ENCODE measurements at places on chromosomes 6 and 20. TPM values are rescaled to one million over a fixed set of nuclear protein-coding genes. Genes with fewer than 3 reads are reported as not detected.

The SPTLC3 gene
- 9.7 TPM for polyA plus RNA-seq

- no peak for DNase-seq
Measured at GRCh38 chr6:108732091-108732870, 115.9 kb upstream of the ARMC2 start.

- DNase-seq: no peak
Measured at GRCh38 chr20:33773412-33774089, 37.6 kb upstream of the CHMP4B start.

- no peak for DNase-seq
Measured at GRCh38 chr6:83735461-83735860, 26.6 kb upstream of the SNAP91 start.

The RBPJL gene
- not detected for polyA plus RNA-seq

DNA sequence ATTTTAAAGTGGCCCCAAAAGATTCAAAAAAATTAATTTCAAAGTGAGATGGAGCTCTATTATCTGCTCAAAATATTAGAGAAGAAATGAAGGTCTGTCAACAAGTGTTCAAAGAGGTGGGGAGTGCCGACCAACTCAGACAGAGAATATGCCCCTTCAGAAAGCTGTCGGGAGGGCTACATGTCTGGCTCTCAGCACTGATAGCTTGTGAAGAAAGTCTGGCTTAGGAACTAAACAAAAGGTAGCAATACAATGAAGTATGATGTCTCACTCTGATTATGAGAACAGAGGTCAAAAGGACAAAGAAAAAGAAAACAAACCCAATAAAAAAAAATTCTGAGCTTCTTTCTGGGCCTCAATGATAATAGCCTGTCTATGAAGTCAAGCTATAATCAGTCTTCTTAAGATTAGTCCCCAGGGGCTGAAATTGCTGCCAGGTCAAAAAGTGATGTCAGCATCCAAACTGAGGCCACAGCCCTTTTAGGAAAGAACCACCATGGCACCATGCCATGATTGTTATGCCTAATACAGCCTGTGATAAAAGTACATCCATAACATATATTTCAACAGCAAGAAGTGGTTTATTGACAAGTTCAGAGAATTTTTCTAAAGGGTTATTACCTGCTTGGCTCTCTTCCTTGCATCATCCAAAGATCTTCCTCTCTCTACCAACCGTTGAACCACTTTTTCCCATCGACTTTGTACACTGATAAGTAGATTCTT lies 150.9 kb downstream of the DST start:
- DNase-seq: no peak

- no peak for DNase-seq
Measured at GRCh38 chr6:159557031-159557430, 136.0 kb downstream of the SOD2 start.

DNA sequence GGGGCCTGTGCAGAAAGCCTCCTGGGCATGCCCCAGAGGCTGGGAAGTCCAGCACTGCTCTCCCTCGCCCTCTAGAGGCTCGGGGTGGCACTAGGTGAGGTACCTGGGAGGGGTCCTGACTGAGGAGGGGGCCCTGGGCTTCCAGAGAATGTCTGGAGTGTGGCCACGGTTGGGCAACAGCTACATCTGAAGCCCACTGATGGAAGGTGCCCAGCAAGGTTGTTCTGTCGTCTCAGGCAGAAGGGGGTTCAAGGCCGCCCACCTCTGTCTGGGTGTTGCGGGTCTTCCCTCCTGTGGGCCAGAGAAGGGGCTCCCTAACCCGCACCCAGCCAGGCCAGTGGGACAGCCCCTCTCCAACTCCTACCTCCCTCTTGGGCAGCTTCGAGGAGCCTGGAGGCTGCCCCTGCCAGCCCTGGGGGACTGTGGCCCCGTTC lies 11.4 kb upstream of the VEGFA start:
- DNase-seq: no peak

The PTPRT gene
- 0.01 TPM for polyA plus RNA-seq

The TFAP2B gene
- polyA plus RNA-seq: not detected

The EMILIN3 gene
- polyA plus RNA-seq: 4.2 TPM

GRCh38 chr6:75333676-75334200 lies 49.1 kb upstream of the TMEM30A start:
- DNase-seq: no peak

DNA sequence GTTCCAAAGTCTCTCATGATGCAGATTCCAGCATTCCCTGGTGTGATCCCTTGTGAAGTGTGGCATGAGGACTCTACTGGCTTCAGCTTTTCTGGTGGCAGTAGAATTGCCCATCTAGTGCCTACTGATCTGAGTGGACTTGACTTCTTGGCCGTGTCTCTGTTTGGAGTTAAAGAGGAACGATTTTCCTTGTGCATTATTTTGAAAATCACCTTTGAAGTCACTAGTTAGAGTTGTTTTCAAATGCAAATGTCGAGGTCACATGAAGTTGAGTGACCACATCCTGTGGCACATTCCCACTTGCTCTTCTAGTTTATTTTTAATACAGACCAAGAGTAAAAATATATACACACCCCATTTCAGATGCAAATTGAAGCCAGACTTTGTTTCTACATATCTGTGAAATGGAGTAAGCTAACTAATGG lies 270.7 kb upstream of the TAB2 start:
- DNase-seq: no peak

All from ovary (tissue), 10 donors.